ENCODE measurements at places on chromosomes 6 and 20.

GRCh38 chr6:169963581-169964297, 212.3 kb downstream of the ERMARD start:
- no peaks in the 10 kb centered on the region for H3K36me3 ChIP-seq
- DNase-seq, result no peak
- H3K27me3 ChIP-seq, result no peaks in the 10 kb centered on the region

- DNase-seq, result no peak
- no peaks in the 10 kb centered on the region for H3K27me3 ChIP-seq
- H3K4me3 ChIP-seq, result no peak overlapping the region
Observed at GRCh38 chr6:101458336-101458735, 64.8 kb downstream of the GRIK2 start.

GRCh38 chr6:149905371-149905910, 7.5 kb upstream of the RAET1E start:
- H3K27me3 ChIP-seq, result no peaks in the 10 kb centered on the region
- H3K27ac ChIP-seq, result no peak overlapping the region
- H3K4me3 ChIP-seq, result no peak overlapping the region
- DNase-seq, result no peak
- H3K36me3 ChIP-seq, result no peaks in the 10 kb centered on the region
- peaks cover 5% of the 10 kb centered on the region for H3K4me1 ChIP-seq

- H3K27ac ChIP-seq, result no peak overlapping the region
- H3K4me1 ChIP-seq, result no peaks in the 10 kb centered on the region
- no peak for DNase-seq
- H3K4me3 ChIP-seq, result no peak overlapping the region
Observed at GRCh38 chr6:28711788-28712341, 186.2 kb downstream of the GPX5 start.

- H3K27ac ChIP-seq, result no peak overlapping the region
- no peaks in the 10 kb centered on the region for H3K36me3 ChIP-seq
- no peak for DNase-seq
Observed at GRCh38 chr6:156396068-156396771, 381.0 kb upstream of the ARID1B start.

- peaks cover 17% of the 10 kb centered on the region for H3K27me3 ChIP-seq
- no peaks in the 10 kb centered on the region for H3K36me3 ChIP-seq
- DNase-seq, result no peak
- no peak overlapping the region for H3K4me3 ChIP-seq
- H3K4me1 ChIP-seq, result no peaks in the 10 kb centered on the region
- no peak overlapping the region for H3K27ac ChIP-seq
Observed at GRCh38 chr20:34237942-34238341, 3.3 kb upstream of the ASIP start.

- peak within 1 kb of the TSS; percentile 89 for H3K27ac ChIP-seq
- peaks cover 18% of the 10 kb centered on the region for H3K36me3 ChIP-seq
- H3K4me1 ChIP-seq, result peaks cover 27% of the 10 kb centered on the region
- peak within 1 kb of the TSS; percentile 98 for H3K4me3 ChIP-seq
Observed at GRCh38 chr20:34825530-34826362, at the start of gene NCOA6. Gene NCOA6, minus strand, starts transcription at chr20:34825651. Its CDS starts 43,296 bp downstream, at chr20:34782355.

- H3K4me1 ChIP-seq, result no peaks in the 10 kb centered on the region
- DNase-seq, result no peak
- H3K27me3 ChIP-seq, result no peaks in the 10 kb centered on the region
- no peaks in the 10 kb centered on the region for H3K36me3 ChIP-seq
Observed at GRCh38 chr6:129104131-129104530, 221.2 kb downstream of the LAMA2 start.

- no peak for DNase-seq
- H3K36me3 ChIP-seq, result no peaks in the 10 kb centered on the region
- H3K4me3 ChIP-seq, result no peak overlapping the region
- no peaks in the 10 kb centered on the region for H3K27me3 ChIP-seq
Observed at GRCh38 chr20:54133434-54134427, 40.1 kb downstream of the CYP24A1 start.

GRCh38 chr6:106510090-106510970, 119.0 kb downstream of the RTN4IP1 start:
- peak overlapping the region; percentile 76 for H3K4me3 ChIP-seq
- H3K27ac ChIP-seq, result peak overlapping the region; percentile 84
- peaks cover 16% of the 10 kb centered on the region for H3K4me1 ChIP-seq
